Tibial nerve (tissue), 4 donors: ENCODE measurements at places on chromosomes 12 and 14.

GRCh38 chr12:95261109-95261508 is 43.5 kb downstream of the VEZT start:
- H3K4me1 ChIP-seq: no peaks in the 10 kb centered on the region
- H3K27me3 ChIP-seq: no peaks in the 10 kb centered on the region
- no peaks in the 10 kb centered on the region for H3K36me3 ChIP-seq
- DNase-seq: no peak

DNA sequence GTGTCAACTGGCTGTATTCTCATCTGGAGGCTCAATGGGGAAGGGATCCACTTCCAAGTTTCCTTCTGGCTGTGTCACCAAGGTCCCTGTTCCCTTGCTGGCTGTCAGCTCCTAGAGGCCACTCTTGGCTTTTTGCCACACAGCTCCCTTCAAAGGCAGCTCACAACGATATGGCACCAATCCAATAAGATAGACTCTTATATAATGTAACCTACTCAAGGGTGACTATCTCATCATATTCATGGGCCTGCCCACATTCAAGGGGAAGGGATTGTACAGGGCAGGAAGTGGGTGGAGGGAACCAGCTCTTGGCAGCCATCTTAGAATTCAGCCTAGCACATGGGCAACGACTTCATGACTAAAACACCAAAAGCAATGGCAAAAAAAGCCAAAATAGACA is 98.7 kb upstream of the PLXNC1 start:
- H3K27ac ChIP-seq: no peak overlapping the region
- H3K27me3 ChIP-seq: no peaks in the 10 kb centered on the region
- H3K36me3 ChIP-seq: no peaks in the 10 kb centered on the region

- H3K27me3 ChIP-seq: no peaks in the 10 kb centered on the region
- no peak overlapping the region for H3K27ac ChIP-seq
- H3K4me1 ChIP-seq: no peaks in the 10 kb centered on the region
- no peaks in the 10 kb centered on the region for H3K36me3 ChIP-seq
- no peak overlapping the region for H3K4me3 ChIP-seq
- DNase-seq: no peak
Observed at GRCh38 chr12:30180602-30181001, 396.9 kb upstream of the TMTC1 start.

DNA sequence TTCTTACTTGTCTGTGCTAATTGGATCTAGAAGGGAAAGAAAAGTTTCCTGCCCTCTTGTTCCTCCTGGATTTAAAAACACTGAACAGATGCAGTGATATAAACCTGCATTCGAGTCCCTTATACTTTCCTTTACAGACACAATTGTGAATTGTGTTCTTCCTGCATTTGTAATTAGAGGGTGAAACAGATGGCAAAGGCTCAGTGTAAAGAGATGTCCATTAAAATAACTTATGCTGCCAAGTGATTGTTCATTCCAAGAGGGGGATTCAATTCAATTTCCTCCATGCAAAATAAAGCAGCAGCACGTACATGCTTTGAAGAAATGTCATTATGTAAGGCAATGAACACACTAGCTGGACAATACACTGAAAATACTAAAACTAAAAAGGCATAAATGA is 248.3 kb upstream of the LRIG3 start:
- no peak for DNase-seq
- no peaks in the 10 kb centered on the region for H3K27me3 ChIP-seq
- no peak overlapping the region for H3K4me3 ChIP-seq
- H3K36me3 ChIP-seq: no peaks in the 10 kb centered on the region

GRCh38 chr12:53050426-53051057 is 677 bp downstream of the TNS2 start:
- H3K27ac ChIP-seq: peak overlapping the region; percentile 95
- H3K27me3 ChIP-seq: no peaks in the 10 kb centered on the region
- peak overlapping the region; percentile 77 for H3K4me3 ChIP-seq
- peaks cover 4% of the 10 kb centered on the region for H3K36me3 ChIP-seq
- DNase-seq: peak; percentile 15

GRCh38 chr12:119182701-119183493 is 4.2 kb downstream of the HSPB8 start:
- no peak overlapping the region for H3K4me3 ChIP-seq
- peaks cover 10% of the 10 kb centered on the region for H3K4me1 ChIP-seq
- no peak for DNase-seq

DNA sequence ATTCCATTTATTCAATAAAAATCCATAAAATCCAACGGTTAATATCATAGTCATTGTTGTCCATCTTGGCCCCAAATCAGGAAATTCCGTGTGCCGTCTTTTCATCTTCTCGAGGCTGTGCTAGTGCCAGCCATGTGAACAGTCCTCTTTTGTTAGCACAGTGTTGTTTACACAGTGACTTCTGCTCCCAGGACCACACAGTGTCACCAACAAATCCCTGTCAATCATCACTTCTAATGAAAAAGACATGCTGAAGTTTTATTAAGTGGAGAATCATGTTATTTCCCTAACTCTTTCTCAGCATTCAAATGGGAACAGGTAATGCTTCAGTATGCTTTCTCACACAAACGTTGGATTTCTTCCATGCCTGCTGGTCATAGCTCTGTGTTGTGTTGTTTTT is 1.9 kb upstream of the SLCO1A2 start:
- no peaks in the 10 kb centered on the region for H3K36me3 ChIP-seq
- H3K27ac ChIP-seq: no peak overlapping the region
- H3K4me3 ChIP-seq: no peak overlapping the region
- no peaks in the 10 kb centered on the region for H3K27me3 ChIP-seq

DNA sequence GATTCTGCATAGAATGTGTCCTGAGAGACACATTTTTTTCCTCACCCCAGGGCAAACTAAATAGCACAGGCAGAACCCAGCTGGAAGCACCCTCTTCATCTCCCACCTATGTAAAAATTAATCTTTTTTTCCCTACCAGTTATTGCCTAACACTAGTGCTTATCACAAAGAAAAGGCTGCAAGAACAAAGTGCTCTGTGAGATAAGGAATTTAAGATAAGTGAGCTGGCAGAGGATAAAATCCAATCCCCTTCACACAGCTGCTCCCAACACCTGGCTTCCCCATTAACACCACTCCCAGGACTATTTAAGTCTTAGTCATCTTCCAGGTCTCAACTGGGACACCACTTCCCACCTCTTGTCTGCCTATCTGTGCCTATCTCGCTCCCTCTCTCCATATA is 75.2 kb downstream of the TTC9 start:
- H3K27ac ChIP-seq: no peak overlapping the region
- no peaks in the 10 kb centered on the region for H3K36me3 ChIP-seq
- no peaks in the 10 kb centered on the region for H3K27me3 ChIP-seq
- H3K4me3 ChIP-seq: no peak overlapping the region

DNA sequence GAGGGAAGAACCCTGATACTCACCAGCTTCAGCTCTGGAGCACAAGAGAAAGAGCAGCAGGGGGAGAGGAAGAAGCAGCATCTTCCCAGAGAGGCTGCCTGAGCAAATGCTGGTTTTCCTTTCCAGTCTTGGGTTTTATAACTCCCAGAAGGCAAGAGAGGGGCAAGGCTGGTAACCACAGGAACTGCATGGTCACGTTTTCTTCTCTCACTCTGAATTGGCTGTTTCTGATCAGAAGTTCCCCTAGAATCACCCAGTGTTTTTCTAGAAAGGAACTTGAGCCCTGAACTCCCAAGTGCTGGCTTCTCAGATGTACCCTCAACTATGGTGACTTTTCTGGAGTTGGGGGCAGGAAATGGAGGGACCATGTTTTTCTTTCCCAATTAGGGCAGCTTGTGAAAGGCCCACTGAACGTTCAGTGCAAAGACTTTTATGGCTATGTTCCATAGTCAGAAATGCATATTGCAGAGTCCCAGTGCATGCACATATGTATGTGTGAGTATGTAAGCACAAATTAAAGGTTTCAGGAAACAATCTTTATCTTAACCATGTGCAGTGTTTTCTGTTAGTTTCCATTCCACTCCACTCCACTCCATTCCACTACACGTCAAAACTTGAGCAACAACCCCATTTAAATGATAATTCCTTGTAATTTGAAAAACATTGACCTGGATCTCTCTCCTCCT is at the start of gene CMA1:
CMA1 (minus strand) TSS at position 111 of the 686 bp plus-strand sequence; CDS start at position 81, 30 bp downstream.
- H3K4me1 ChIP-seq: no peaks in the 10 kb centered on the region
- DNase-seq: no peak
- H3K27ac ChIP-seq: no peak within 1 kb of the TSS

DNA sequence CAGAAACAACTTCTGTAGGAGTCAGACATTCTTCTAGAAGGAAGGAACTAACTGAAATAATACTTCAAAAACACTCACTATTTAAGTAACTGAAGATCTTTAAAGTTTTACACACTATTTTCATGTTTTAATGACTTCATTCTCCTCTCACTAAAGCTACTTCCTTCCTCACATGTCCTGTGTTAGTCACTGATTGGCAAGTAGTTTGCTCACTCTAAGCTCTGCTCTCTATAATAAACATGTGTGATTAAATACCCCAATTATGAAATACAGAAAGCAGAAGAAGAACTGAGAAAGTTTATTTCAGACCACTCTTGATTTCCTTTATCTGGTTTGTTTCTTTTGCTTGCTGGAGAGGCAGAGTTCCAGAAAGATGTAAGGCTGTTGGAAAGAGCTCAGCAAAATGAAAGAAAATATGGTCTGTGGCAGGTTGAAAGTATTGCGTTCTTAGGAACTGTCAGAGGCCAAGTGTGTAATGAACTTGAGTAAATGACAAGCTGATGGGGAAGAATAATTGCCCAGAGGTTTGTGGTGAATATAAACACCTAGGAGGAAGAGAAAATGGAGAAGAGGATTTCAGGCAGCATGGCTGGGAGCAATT is 522.0 kb upstream of the SEL1L start:
- H3K36me3 ChIP-seq: no peaks in the 10 kb centered on the region
- DNase-seq: no peak
- H3K27ac ChIP-seq: no peak overlapping the region
- no peaks in the 10 kb centered on the region for H3K27me3 ChIP-seq

- no peak for DNase-seq
- no peak overlapping the region for H3K4me3 ChIP-seq
- H3K36me3 ChIP-seq: no peaks in the 10 kb centered on the region
- H3K27me3 ChIP-seq: no peaks in the 10 kb centered on the region
- H3K4me1 ChIP-seq: peaks cover 6% of the 10 kb centered on the region
Observed at GRCh38 chr14:59183150-59183549, 5.3 kb upstream of the DAAM1 start.

- H3K27me3 ChIP-seq: no peaks in the 10 kb centered on the region
- H3K4me1 ChIP-seq: no peaks in the 10 kb centered on the region
- no peaks in the 10 kb centered on the region for H3K36me3 ChIP-seq
- H3K4me3 ChIP-seq: no peak overlapping the region
Observed at GRCh38 chr12:32482226-32482625, 82.9 kb downstream of the FGD4 start.

DNA sequence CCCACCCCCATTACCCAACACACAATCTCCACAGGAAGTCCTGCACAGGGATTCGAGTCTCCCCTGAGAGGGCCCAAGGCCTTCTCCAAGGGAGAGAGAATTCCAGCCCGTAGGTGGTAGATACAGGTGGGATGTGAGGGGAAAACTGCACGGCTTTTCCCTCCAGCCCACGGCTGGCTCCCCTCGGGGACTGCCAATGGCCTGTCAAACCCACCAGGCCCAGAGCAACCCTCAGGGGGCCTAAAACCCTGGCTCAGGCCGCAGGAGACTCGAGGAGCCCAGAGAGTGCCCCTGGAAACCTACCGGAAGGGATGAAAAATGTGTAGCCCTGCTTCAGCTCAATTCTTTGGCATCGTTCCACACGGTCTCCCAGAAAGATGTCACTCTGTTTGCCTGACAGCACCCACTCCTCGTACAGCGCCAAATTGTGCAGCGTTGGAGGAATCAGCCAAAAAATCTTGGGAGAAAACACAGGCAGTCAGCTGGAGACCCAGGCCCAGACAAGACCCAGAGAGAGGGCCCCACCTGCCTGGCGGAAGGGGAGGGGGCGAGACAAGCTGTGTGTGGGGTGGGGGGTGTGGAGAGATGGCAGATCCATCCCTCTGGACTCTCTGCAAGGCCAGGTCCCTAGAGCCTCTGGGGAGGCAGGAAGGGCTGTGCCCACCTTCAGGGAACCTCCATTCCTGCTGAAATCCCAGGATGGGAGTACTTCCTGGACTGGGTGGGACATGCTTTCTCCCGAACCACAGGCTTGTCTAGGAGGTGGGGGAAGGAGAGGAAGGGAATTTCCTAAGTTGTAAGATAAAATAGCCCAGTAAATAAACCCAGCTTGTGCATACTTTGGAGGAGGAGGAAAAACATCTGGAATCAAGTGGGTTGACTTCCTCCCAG is 48.1 kb downstream of the KDM2B start:
- no peak for DNase-seq
- no peaks in the 10 kb centered on the region for H3K27me3 ChIP-seq
- peaks cover 7% of the 10 kb centered on the region for H3K4me1 ChIP-seq
- H3K36me3 ChIP-seq: no peaks in the 10 kb centered on the region
- peak overlapping the region; percentile 31 for H3K27ac ChIP-seq
- no peak overlapping the region for H3K4me3 ChIP-seq

GRCh38 chr12:96719660-96720362 is 187.2 kb upstream of the NEDD1 start:
- H3K27ac ChIP-seq: peak overlapping the region; percentile 31
- peak overlapping the region; percentile 46 for H3K4me3 ChIP-seq
- no peak for DNase-seq
- H3K27me3 ChIP-seq: no peaks in the 10 kb centered on the region
- H3K36me3 ChIP-seq: no peaks in the 10 kb centered on the region

DNA sequence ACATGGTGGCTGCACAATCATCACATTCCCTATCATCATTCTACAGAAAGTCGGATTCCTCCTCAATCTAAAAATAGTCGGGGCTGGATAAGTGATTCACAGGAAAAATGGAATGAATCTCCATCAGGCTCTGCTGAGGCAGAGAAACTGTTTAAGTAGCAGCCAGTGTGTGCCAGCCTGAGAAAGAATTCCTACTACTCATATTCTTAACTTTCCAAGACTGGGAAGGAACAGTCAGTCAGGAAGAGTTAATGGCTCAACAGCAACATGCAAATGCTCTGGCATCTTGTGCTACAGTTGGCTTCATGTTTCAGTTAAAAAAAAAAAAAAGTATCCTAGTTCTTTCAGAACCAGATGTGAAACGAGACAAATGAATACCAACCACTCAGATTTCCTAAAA is 187.0 kb downstream of the GRIP1 start:
- no peaks in the 10 kb centered on the region for H3K27me3 ChIP-seq
- no peaks in the 10 kb centered on the region for H3K4me1 ChIP-seq

- H3K36me3 ChIP-seq: peaks cover 19% of the 10 kb centered on the region
- peak overlapping the region; percentile 20 for H3K4me3 ChIP-seq
- peaks cover 11% of the 10 kb centered on the region for H3K4me1 ChIP-seq
- H3K27ac ChIP-seq: peak overlapping the region; percentile 61
- no peak for DNase-seq
Observed at GRCh38 chr12:55681142-55682077, 26.3 kb downstream of the ITGA7 start.

DNA sequence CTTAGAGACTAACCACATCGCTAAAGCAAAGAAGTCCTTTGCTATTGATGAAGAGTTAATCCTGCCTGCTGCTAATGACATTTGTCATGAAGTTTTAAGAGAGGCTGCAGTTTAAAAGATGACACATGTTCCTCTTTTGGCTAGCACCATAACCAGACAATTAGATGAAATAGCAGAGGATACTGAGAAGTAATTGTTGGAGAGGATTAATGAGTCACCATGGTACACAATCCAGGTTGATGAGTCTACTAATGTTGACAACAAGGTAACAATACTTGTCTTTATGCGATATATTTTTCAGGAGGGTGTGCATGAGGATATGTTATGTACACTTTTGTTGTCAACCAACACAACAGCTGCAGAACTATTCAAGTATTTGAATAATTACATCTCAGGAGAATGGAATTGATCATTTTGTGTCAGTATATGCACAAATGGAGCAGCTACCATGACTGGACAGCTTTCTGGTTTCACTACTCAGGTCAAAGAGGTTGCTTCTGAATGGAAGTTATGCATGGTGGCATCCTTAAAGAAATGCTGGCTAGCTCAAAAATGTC is 56.7 kb downstream of the LRRIQ1 start:
- H3K27ac ChIP-seq: no peak overlapping the region
- no peak overlapping the region for H3K4me3 ChIP-seq
- DNase-seq: no peak
- H3K27me3 ChIP-seq: no peaks in the 10 kb centered on the region
